Sigmoid colon (tissue), 7 donors: ENCODE measurements at places on chromosomes 7 and 10.
A peak's percentile ranks its signal among the peaks of the same experiment; 100 is the strongest.

- DNase-seq: no peak
These were observed 189.0 kb upstream of the SH2B2 start for GRCh38 chr7:102097601-102098161.

DNA sequence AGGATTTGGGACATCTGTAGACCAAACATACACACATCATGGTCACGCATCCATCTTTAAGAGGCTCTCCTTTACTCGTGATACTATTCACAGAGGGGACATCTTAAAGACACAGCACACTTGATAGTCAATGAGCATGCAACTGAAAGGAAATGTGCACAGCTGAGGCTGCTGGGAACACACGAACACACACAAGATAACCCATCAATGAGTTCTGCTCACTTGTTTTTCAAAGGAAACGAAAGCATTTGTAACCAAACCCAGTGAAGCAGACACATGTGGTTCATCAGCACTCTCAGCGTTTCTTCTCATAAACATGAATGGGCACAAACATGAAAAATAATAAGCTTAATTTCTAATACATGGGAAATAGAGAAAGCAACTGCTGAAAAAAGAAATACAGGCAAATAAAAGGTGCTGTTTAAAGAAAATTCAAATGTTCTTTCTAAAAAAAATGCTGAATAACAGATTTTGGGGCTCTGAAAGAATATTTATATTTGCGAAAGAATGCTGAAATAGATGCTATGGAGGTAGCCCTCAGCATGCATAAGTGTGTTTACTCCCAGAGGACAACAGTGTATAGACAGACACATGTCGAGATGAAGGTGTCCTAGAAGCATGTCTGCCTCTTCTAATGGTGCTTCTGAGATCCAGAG, 59.7 kb upstream of the LAMB4 start:
- DNase-seq: no peak

DNA sequence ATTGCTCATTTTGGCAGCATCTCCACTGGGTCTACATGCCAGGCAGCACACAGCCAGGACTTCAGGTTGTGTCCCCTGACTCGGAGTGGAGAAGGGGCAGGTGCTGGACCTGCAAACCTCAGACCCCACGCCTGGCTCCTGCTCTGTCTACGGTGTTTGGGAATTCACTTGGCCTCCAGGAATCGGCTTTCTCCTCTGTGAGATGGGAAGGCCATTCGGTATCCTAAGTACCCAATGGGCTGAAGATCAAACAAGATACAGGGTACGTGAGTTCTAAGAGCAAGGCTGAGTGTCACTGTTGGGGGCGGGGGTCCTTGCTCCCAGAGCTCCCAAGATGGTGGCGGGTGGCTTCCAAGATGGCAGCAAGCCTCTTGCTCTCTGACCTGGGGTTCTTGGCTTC, 73.2 kb upstream of the EN2 start:
- DNase-seq: no peak

DNA sequence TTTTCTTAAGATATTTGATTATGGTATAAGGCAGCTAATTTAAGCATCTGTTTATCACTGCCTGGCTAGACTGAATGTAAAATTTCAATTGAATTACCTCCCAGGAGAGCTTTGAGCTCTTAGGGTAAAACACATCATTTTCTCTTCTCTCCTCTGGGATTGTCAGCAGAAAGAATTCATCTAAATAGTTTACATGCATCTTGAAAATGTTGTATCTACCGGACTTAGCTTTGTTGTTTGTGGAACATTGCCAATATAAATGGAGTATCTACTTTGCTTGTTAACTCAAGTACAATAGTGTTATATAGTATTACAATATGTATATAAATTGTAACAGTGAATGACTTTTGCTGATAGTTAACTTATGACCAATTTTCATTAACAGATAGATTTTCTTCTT, 73.3 kb downstream of the TAF3 start:
- no peak for DNase-seq

DNA sequence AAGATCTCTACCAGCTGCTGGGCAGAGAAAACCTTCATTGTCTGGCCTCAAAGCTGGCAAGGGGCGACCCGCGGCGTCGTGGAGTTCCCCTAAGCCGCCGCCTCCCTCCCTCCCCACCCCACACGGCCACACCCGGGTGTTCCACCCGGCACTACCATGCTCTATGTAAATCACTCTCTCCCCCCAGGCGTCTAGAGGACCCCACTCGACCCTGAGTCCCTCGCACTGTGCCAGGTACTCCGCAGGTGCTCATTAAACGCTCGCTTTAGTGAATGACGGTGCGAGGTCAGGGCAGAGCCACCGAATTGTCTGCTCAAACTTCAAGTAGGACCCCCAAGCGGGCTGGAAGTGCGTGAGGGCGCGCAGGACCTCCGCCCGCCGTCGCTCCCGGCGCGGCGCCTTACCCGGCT, 628 bp downstream of the PARP12 start:
- DNase-seq: no peak

DNA sequence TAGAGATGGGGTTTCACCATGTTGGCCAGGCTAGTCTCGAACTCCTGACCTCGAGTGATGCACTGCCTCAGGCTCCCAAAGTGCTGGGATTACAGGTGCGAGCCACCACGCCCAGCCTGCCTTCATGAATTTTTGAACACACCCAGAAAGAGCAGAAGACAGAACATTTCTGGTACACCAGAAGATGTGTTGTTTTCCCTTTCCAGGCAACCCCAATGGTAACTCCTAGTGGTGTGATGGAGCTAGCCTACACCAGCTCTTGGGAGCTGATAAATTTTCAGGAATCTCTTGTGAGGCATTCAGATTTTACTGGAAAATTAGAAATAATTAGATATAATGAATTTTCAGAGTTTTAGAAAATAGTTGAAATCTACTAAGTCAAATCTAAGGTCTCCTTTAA, 904 bp upstream of the CCDC7 start:
- DNase-seq: no peak

DNA sequence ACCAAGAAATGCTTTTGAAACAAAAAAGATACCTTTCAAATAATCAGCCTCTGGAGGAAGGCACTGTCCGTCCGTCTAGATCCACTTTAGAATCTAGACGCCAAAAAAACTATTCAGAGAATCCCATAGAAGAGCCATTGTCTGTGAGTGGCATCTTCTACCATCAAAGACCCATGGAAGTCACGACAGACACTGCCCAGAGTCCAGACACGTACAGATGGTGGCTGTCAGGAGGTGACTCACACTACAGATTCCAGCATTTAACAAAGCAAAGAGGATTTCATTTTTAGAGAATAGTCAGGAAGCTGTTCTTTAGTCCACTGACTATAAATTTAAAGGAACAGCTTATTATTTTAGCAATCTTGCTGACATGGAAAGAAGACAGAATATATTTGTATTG, 11.7 kb downstream of the C1QL3 start:
- DNase-seq: no peak

DNA sequence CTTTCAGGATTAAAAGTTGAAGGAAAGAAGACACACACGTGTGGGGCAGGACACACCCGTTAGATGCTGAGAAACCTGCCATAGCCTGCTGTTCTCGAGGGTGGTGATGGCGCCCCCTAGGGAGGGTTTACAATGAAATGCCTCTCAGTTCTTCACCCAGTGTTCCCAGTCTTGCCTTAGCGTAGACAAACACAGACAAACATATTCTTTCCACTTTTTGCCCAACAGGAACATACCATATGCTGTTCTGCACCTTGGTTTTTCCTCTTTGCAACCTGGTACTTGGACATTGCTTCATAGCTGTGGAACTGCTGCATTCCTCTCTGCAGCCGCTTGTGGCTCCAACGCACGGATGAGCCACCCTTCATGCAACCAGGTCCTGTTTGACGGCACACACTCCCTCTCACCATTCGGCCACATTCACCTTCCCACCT, 23.3 kb upstream of the HSPA12A start:
- peak; percentile 65 for DNase-seq

DNA sequence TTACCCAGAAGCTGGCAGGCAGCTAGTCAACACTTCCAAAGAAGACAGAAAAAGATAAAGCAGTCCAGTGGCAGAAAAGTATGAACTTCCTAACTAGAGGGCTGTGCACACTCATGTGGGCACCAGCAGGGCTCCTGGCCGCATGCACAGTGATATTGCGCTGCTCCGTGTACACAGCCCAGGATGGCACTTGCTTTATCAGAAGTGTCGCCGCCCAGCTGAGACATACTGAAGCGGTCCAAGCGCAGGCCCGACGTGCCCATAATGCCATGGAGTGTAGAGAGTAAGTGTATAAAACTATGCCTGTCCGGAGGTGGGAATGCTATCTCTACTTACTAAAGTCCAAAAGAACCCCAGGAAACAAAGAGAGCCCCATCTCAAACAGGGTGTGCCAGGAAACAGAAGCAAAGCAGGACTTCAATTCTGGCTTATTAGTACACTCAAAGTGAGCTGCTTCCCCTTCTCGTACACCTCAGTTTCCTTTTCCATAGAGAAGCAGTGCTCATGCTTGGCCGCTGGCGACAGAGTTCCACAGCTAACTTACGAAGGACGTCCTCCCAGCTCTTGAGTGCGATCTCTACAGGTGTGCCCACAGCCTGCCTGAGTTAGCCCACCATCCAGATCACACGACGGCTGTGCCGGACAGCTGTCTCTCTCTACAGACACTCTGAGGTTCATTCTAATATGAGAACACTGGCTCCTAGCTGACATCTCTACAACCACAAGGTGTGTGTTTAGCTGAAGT, 234.3 kb downstream of the COBL start:
- no peak for DNase-seq
